ENCODE measurements at places on chromosomes 5 and 9. TPM values are rescaled to one million over a fixed set of nuclear protein-coding genes. Genes with fewer than 3 reads are reported as not detected.

- DNase-seq, result no peak
Measured at GRCh38 chr5:132052520-132052919, 7.9 kb upstream of the IL3 start.

DNA sequence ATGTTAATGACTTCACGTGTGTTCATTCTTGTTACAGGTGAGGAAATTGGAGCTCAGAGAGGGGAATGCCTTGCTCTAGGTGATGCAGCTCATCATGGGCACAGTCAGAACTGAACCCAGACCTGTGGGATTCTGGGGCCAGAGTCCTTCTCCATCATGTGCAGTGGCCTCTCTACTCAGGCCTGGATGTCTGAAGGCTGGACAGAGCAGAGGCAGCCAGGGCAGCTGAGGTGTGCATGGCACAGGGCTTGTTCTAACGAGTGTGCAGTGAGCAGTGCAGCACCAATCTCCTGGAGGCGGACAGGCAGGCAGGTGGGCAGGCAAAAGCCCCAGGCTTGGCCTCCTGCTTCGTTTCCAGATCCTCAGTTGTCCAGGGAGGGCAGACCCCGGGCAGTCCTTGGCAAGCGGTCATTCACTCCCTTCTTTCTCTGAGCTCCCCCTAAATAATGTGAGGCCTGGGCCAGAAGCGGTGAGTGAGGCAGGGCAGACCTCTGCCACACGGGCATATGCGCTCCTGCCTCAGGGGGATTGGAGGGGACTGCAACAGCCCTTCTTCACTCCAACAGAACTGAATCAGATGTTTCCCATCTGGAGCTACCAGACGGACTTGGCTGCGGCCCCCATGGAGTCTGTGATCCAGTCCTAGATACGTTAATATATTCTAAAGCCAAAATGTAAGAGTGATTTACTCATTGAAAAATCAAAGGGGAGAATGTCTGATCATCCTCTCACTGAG lies 68.7 kb upstream of the FSTL4 start:
- peak; percentile 40 for DNase-seq

DNA sequence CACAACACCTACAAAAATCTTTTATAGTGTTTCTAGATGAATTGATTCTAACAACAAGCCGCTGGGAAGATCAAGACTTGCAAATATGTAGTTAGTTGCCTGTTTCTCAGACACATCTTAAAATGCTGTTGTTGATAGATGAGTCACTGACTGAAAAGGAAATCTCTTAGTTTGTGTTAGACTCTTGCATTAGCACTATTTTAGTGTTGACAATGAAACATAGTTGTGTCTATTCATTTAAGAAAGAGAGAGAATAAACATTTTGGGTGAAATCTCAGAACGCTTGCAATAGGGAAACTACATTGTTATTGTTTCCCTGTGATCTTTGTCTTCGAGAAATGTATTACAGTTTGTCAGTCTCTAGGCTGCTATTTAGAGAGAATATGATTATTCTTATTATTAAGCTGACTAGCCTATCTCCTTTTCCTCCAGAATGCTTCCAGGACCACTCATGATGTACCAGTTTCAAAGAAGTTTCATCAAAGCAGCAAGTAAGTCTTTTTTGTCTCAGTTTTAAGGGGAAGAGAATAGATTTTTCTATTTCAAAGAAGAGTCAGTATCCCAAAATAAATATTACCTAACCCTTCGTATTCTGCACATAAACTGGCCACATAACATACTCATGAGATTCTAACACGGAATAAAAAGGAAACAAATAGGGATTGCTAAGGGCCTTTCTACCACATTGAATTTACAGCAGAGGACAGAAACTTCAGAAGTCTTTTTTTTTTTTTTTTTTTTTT lies 285.6 kb downstream of the ARHGAP26 start:
- no peak for DNase-seq

- DNase-seq, result no peak
Measured at GRCh38 chr9:134490446-134490845, 151.2 kb upstream of the COL5A1 start.

DNA sequence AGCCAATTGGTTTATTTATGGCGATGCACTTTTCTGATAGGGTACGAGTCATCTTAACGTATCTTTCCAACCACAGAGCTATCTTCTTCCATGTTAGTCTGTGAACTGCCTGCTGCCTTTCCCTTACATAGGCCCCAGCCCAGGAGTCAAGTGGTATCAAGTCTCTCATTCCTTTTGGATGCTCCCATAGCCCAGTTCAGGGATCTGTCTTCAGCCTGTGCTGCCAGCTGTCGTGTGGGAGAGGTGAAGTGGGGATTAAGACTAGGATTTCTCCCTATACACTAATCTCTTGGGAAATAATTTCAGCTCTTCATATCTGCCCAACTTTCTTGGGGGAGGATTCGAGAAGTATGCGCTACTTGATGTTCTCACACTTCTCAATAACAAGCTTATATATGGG lies 475.7 kb downstream of the EBF1 start:
- no peak for DNase-seq

DNA sequence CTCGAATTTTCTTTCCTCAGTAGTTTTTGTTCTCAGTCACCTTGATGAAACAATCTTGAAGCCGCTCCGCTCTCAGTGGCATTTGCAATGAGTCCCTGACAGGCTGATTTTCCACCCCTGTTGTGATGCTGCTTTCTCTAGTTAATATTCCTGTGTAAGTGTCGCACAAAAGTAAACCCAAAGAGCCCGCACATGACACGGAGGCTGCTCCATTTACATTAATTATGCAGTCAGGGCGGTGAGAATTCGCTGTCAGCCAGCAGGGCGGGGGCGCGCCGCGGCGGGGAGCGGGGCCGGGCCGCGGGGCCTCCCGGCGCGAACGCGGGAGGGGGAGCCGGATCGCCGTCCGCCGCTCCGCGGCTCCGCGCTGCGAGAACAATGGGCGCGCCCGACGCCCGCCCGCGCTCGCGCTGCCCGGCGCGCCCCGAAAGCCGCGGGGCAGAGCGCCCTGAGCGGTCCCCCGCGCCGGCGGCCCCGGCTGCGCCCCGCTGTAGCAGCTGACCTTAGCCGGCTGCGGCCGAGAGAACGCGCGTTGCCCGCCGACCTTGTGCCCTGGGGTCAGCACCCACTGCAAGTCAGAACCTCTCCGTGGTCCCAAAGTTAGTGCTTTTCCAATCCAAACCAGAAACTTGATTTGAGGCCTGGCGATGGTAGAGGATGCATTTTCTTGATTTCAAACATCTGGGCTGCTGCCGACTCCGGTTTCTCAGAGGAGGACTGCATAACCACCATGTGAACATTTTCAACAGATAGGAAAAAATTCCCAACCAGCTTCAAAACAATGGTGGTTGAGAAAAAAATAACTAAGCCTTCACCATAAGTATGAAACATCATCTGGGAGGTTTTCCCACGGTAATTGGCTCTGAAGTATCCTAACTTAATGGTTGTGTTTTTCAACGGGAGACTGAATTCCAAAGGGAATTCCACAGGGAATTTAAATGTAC lies 142.6 kb downstream of the PBX3 start:
- DNase-seq, result peak; percentile 57

DNA sequence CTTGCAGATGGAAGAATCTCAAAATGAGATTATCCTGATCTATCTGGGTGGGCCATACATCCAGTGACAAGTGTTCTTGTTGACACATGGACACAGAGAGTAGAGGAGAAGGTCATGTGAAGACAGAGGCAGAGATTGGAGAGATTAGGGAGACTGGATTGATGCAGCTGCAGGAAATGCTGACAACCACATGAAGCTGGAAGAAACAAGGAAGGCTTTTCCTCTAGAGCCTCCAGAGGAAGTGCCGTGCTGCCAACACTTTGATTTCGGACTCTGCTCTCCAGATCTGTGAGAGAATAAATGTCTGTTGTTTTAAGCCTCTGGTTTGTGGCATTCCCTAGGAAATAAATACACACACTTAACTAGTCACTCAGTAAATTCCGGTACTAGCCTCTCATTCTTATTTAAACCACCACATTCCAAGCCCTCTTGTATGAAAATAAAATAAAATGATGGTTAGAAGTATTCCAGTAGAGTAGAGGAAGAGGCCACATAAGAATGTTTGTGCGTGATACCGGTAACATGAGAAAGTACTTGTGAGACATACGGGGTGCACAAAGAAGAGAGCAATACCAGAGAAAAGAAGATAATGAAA lies 110.9 kb upstream of the DMAC1 start:
- DNase-seq, result peak; percentile 36

GRCh38 chr5:91469517-91470165 lies 86.5 kb upstream of the ARRDC3 start:
- DNase-seq, result no peak

- no peak for DNase-seq
Measured at GRCh38 chr9:26210338-26210851, 532.2 kb upstream of the TUSC1 start.

GRCh38 chr5:95872346-95873268 lies 50.1 kb upstream of the GLRX start:
- no peak for DNase-seq

GRCh38 chr9:137349471-137350033 lies 47.5 kb upstream of the NRARP start:
- no peak for DNase-seq

DNA sequence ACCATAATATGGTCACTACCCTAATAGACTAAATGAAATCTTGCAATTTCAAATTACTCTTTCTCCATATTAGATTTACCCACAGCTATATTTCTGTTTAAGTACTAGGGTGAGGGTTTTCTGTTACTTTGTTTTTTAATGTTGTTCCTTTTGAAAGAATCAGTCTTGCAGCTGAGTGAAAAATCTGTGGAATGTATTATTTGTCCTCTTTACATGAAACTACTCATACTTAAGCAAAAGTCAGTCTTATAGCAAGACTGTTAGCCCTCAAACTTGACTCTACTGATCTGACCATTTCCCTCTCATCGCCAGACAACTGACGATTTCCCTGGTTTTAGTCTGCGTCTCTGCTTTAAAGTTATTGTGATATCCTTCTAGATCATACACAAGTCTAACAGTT lies 84.0 kb downstream of the PIK3R1 start:
- DNase-seq, result no peak

- DNase-seq, result no peak
Measured at GRCh38 chr9:129944506-129945116, 98.4 kb downstream of the FNBP1 start.

DNA sequence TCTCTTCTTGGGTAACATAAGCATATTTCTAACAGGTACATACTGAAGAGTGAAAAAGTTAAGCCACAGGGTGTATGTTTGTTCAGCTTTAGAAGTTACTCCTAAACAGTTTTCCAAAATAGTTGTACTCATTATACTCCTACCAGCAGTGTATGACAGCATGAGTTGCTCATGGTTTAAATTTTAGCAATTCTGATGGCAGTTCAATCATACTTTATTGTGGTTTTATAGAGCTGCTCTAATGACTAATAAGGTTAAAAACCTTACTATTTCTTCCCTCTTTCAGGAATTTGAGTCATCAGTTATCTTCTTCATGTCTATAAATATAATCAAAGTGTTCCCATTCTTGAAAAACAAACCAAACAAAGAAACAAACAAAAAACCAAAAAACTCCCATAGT lies 81.5 kb downstream of the CAAP1 start:
- DNase-seq, result no peak

GRCh38 chr5:135318924-135319323 lies 80.1 kb downstream of the MACROH2A1 start:
- DNase-seq, result no peak

DNA sequence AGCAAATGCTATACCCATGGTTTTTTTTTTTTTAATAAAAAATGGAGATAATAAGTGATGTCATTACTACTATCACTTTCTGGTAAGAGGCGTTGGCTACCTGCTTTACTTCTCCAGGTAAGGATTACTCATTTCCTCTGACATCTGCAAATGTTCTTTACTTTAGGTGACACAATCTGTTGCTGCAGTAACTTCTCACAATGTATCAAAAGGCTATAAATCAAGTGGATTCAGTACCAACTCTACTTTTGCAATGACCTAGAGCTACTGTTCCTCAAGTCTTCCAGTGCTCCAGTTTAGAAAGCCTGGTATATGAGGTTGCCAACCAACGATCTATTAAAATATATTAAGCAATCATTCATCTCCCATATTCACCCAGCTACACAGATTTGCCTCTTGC lies 129.1 kb downstream of the PLK2 start:
- DNase-seq, result no peak

GRCh38 chr9:115944166-115944948 lies 209.2 kb upstream of the PAPPA start:
- peak; percentile 83 for DNase-seq

DNA sequence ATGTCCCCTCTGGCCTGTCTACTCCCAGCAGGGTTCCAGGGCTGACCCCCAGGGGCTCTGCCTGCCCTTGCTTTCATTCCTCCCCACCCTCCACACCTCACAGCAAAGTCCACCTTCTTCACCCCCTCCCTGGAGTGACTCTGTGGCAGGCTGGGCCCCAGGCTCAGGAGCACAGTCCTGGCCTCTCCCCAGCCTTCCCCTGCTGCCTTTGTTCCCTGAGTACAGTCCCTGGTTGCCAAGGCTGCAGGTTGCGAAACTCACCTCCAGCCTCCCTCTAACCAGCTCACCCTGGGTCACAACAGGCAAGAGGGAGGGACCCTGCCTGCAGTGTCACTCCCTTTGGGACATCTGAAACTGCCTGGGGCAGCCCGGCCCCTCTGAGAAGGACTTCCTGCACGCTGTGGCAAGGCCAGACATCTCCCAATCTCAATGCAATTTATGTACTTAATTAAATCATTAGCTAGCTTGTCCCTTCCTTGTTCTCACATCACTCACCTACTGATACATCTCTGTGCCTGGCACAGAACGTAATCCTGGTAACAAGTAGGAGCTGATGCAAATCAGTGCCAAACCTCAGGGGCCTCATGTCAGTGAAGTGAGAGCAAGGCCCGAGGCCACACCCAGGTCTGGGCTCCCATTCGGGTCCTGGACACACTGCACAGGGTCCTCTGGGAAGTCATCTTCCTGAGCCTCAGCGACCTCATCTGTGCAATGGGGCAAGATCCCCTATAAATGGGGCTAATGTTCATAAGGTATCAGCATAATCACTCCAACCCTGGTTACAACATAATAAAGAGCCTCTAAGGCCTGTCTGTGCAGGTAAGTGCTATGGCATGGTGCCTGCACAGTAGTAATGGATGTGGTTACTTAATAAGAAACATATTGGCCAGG lies 27.3 kb upstream of the TRIM14 start:
- peak; percentile 58 for DNase-seq

PTPN3 gene
- 16.9 TPM for total RNA-seq

NADK2 gene
- total RNA-seq, result 23.4 TPM

NHP2 gene
- 64.7 TPM for total RNA-seq

All from lung (tissue), 17 donors.